ENCODE measurements at places on chromosomes 12 and 14.

DNA sequence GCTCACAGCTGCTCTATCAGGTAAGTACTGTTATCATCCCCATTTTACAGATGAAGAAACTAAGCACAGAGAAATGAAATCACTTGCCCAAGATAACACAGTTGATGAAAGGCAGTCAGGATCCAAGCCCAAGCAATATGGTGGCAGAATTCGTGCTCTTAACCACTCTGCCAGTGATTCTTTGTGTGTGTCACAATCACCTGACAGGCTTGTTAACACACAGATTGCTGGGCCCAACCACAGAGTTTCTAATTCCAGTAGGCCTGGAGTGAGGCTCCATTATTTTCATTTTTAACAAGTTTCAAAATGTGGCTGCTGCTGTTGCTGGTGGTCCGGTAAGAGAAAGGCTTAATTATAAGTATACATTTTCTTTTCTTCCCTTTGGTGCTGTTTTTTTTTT is 134.2 kb downstream of the TGFB3 start:
- no peak for DNase-seq

GRCh38 chr12:79012636-79013035 is 148.1 kb downstream of the SYT1 start:
- DNase-seq: no peak

GRCh38 chr12:121620333-121620891 is 5.9 kb upstream of the ORAI1 start:
- peak; percentile 83 for DNase-seq

DNA sequence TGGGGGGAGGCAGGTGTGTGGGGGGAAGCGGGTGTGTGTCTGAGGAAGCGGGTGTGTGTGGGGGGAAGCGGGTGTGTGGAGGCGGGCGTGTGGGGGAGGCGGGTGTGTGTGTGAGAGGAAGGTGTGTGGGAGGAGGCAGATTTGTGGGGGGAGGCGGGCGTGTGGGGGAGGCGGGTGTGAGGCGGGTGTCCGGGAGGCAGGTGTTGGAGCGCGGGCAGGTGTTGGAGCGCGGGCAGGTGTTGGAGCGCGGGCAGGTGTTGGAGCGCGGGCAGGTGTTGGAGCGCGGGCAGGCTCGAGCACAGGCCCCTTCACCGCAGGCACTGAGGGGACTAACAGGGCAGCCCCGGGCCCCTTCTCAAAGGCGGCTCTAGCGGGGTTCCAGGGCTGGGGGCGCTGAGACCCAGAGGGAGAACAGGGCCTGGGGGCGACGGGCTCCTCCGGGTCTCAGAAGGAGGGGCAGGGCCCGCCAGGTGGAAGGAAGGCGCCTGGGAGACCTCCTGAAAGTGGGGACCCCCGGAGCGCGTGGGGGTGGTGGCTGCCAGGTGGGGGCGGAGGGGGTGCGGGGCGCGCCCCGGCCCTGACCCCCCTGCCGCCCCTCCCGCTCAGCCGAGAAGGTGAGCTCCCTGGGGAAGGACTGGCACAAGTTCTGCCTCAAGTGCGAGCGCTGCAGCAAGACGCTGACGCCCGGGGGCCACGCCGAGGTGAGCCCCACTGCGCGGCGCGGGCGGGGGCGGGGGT is 3.2 kb downstream of the CRIP2 start:
- DNase-seq: no peak

DNA sequence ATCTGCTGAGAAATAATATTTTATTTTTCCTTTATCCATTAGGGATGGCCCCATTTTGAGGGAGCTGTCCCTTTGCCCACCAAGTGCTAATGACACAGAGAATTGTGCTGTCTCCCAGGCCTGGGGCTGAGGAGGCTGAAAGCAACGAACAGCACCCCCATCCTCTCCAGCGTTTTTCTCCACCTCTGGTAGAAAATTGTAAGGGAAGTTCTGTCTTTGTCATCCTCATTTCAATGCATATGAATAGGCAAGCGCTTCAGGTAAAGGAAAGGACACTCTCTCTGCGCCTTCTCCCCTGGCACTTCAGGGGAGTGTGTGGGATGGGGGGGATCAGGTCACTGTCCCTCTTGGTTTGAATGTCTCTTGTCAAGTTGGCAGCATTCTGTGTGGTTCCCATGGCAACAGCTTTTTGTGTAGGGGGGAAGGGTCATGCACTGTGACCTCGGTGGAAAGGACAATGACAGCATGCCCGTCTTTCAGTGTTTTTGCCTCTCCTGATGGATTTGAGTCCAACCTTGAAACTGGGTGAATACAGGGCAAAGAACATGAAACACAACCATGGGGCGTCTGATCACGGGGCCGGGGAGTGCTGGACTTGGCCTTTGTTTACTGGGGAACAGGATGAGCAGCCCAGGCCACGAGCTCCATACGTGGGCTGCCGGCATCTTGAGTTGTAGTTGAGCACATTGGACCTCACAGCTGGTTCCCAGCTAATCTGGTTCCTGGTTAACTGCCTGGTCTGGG is 230.2 kb downstream of the VRK1 start:
- no peak for DNase-seq

GRCh38 chr14:91303091-91303923 is 58.8 kb upstream of the GPR68 start:
- DNase-seq: peak; percentile 99

DNA sequence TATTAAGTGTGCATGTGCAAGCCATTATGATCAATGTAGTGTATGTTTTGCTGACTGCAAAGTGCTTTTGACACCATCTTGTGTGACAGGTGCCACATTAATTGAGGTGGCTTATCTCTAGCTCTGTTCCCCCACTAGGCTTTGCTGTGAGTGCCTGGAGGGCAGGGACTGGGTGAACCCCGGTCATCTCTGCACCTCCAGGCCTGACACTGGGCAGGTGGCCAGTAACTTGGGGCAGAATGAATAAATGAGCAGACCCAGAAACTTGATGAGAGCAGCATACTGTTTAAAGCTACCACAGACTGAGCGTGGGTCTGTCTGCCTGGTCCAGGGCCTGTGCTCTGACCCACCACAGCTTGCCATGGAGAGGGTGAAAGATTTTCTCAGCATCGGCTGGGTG is 151.6 kb downstream of the CALM1 start:
- DNase-seq: no peak

- DNase-seq: no peak
These were observed 39.1 kb downstream of the WDR20 start for GRCh38 chr14:102178806-102179205.

GRCh38 chr12:7151532-7151931 is 21.4 kb downstream of the CLSTN3 start:
- no peak for DNase-seq

DNA sequence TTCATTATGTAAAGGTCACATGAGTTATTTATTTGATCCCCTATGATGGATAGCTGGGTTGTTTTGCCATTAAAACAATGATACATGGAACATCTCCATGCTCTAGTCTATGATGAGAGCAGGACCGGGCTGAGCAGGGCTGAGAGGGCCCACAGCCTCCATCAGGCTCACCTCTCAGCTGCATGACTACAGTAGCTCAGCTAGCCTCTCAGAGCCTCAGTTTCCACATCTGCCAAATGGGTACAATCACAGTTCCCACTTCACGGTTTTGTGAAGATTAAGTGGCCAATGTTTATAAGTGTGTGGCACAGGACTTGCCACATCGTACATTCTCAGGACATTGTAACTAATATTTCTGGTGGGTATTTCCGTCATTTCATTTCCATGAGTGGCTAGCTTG is 19.9 kb upstream of the MYL2 start:
- DNase-seq: no peak

DNA sequence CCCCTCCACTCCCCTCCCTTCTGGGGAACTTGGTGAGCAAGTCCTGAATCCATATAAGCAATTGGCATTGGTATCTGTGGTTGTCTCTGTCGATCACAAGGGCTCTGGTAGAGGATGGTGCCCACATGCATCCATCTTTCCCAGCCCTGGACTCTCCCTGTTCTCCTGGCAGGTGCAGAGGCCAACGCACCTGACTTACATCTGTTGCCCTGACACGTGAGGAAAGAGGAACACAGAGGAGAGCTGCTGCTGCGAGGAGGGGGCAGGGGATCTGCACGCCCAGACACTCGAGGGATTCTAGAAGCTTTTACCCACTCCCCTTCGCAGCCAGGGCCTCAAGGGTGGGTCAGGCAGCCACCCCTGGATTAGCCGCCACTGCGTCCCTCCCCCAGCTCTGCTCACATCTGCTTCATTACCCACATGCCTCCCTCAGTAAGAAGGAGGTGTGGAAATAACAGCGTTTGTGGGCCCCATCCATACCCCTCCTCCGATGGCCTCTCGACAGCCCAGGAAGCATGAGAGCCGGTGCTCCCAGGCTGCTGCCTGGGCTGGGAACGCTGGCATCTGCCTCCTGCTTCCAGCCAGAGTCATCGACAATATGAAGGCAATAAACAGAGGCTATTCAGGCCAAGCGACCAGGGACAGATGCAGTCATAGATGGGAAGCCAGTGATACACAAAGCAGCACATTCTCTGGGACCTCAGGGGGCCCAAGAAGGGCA is 56.5 kb downstream of the KDM2B start:
- no peak for DNase-seq

DNA sequence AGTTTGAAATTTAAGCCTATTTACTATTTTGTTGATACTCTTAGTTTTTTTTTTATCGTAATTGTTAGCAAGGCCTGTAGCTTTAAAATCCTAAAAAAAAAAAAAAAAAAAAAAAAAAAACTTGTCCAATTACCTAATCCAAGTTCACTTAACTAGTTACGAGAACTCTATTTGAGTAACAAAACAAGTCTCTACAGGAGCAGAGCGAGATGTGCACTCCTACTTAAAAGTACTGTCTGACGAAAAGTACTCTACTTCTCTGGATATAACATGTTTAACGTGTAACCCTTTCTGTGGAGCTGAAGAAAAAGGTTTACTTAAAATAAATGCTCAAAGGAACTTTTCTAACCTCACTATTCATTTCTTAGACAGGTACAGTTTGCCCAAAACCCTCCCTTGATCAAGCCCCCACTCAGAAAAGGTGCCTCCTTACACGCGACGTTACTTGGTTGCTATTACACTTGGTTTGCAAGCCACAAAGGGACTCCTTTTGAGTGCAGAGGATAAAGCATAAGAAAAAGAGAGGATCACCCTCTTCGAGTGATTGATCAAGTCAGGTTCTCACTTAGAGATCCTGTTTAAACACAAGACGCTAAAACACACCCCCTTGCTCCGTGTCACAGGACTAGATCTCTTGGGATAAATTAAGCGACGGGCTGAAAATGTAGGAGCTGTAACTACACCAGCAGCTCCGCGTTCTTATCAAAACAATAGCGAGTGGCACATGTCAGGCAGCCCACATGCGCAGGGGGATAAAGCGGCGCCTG is 2.2 kb downstream of the BAZ1A start:
- DNase-seq: no peak

- no peak for DNase-seq
These were observed 92.5 kb downstream of the ADCK1 start for GRCh38 chr14:77892381-77892871.

DNA sequence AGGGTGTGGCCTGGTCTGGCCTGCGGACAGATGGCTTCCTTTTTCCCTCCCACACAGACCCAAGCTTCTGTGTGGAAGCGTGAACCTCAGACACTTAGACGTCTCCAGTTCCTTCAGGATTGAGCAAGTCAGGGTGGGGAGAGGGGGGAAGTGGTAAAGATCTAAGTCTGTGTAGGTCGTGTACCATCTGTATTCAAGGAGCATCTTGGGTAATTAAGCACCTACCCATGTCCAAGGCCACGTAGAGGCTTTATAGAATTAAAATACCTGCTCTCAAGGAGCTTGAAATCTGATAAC is 1.7 kb downstream of the AVIL start:
- DNase-seq: no peak

GRCh38 chr12:82069931-82070514 is 288.2 kb downstream of the CCDC59 start:
- peak; percentile 20 for DNase-seq

- DNase-seq: no peak
These were observed 1.2 kb upstream of the HECTD1 start for GRCh38 chr14:31208546-31209424.

GRCh38 chr14:105383083-105383730 is 15.1 kb upstream of the TEX22 start:
- no peak for DNase-seq

All from mesendoderm (in vitro differentiated cells).